ENCODE measurements at places on chromosomes 13 and 19.

DNA sequence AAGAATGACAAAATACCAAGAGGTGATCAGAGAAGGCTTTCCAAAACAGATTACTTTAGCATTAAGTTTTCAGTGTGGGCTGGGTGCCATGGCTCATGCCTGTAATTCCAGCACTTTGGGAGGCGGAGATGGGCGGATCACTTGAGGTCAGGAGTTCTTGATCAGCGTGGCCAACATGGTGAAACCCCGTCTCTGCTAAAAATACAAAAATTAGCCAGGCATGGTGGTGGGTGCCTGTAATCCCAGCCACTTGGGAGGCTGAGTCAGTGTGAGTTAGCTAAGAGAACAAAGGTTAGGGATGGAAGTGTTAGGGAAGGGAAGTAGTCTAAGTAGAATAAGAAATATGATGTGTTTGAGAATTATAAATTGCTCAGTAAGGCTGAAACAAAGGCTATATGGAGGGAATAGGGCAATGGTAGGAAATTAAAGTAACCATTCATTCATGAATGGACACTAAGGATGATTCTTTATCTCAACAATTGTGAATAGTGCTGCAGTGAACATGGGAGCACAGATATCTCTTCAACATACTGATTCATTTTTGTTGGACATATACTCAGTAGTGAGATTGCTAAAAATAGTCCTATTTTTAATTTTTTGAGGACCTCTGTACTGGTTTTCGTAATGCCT is 3.9 kb upstream of the RCBTB2 start:
- no peak for DNase-seq

DNA sequence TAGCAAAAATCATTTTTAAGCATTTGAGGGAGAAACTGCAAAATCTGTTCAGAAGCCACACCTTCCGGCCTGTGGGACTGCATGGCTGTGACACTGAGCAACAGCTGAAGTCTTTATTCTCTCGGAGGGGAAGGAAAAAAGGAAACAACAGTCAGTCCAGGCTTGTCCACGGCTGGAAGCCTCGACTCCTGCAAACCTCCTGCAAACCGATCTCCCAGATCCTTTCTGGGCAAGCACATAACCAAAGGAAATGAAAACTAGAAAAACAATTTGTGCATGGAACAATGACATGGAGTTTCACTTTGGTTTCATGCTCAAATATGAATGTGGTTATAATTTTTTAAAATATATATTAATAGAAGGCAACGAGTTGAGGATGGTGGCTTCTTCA is 1.0 kb downstream of the COL4A1 start:
- no peak for DNase-seq

DNA sequence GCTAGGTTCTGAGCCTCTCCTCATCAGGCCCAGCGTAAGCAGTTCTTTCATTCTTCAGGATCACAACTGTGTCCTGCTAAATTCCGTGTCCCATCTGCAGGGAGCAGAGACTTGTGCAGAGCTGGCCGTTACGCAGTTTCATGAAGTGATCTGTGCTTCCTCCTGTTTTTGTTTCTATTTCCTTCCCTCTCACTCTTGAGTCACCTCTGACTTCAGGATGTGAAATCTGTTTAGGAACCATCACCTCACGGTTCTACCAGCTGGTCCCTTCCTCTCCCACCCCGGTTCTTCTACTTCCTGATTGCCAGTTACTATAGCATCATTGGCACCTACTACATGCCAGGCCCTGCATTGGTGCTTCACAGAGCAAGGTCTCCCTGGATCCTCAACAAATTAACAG is 8.5 kb downstream of the MAU2 start:
- no peak for DNase-seq

DNA sequence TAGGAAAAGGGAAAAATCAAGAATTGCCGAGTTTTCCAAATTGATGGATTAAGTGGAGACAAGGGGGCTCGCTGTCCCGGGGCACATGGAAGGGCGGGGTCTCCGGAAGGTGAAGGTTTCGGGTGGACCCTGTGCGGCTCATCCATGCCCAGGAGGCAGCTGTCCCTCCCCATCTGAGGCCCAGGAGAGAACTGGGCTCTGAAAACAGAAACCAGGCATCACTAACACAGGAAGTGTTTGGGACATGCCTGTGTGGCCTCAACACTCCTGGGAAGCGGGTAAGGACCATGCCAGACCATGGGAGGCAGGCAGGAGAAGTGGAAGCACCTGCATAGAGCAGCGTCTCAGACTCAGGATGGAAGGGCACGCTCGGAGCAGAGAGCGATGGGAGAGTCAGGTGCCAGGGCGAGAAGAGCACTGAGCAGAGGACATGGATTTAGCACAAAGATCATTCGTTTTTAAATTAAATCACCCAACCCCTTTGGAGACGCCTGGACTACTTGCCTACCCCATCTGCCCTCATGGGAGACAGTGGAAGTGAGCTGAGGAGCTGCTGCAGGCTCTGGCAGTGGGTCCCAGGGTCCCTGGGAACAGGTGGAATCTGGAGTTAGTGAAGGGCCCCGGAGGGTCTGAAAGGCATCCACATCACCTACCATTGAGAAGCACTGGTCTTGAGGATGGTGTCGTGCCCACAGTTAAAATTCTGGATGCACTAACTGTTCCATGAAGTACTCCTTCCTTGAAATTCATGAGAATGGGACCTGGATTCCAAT is 183.2 kb upstream of the SOX1 start:
- DNase-seq: no peak

DNA sequence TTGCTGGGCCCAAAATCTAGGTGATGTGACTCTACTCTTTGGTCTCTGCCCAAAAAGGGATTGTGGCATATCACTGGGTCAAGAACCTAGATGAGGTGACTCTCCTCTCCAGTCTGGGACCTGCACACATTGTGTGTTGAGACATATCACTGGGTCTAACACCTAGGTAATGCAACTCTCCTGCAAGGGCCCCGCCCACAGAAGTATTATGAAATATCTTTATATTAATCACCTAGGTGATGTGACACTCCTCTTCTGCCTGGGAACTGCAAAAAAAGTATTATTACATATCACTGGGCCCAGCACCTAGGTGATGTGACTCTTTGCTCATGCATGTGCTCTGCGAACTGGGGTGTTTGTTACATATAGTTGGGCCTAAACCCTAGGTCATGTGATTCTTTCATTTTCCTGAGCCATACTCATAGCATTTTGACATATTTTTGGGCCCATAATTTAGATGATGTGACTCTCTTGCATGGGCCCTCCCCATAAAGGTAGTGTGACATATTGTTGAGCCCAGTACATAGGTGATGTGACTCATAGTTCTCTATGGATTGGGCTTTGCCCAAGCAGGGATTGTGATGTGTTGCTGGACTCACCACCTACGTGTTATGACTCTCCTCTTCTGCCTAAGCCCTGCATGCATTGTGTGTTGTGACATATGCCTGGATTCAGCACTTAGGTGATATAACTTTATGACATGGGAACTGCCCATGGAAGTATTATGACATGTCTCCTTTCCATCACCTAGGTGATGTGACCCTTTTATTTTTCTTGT is 11.2 kb upstream of the ZNF681 start:
- no peak for DNase-seq

DNA sequence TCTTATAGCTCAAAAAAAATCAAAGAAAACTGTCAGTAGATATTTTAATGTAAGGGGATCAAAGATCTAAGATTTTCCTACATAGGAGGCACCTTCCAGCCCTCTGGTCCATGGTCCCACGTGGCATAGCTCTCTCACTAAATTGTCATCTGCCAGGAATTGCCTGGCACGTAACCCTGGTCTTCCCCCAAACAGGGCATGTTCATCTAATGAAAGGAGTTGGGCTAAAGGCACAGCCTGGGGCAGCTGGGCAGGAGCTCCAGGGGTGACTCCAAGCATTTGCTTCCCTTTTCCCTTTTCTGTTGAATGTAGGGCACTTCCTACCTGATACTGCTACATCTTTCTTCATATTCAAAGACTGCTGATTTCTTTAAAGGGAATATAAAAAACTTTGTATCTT is 148.7 kb downstream of the COL4A1 start:
- DNase-seq: no peak
